ENCODE measurements at places on chromosomes 3 and 15. TPM values are rescaled to one million over a fixed set of nuclear protein-coding genes. Genes with fewer than 3 reads are reported as not detected.

DNA sequence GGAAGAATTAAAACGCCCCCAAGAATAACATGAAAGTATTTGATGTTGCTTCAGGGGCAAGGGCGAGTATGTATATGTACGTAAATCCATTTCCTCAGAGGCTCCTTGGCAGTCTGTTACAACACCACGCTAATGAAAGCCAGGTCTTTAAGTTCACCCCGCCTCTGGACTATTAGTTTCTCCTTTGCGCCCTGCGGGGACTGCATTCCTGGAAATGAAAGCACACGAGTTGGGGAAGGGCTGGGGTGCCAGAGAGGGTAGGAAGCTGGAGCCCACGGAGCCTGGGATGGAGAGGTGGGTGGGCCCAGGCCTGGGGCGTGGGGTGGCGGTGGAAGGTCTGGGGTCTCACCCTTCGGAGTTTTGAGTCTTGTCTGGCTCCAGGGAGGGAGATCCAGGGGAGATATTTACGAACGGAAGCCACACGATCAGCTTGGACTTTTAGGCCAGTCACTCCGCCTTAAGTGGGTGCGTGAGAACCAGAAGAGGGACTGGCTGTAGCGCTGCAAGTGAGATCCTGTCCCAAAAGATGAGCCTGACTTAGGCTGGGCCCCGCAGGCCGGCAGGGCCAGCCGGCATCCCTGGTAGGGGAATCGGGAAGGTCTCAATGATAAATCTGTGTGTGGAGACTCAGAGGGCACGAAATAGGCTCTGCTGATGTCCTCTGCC lies 1.6 kb upstream of the PLCL2 start:
- no peak for DNase-seq

- DNase-seq, result no peak
These were observed 8.7 kb downstream of the KLHDC8B start for GRCh38 chr3:49180116-49180515.

DNA sequence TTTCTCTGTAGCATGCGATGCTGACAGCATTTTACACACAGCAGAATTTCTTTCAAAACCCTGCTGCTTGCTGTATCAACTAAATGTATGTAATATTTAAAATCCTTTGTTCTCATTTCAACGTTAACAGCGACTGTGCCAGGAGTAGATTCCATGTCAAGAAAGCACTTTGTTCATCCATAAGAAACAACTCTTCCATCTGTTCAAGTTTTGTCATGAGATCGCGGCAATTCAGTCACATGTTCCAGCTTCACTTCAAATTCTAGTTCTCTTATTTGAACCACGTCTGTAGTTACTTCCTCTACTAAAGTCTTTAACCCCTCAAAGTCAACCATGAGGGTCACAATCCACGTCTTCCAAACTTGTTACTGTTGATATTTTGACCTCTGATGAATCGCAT lies 50.6 kb downstream of the SMARCC1 start:
- no peak for DNase-seq

- no peak for DNase-seq
These were observed 150.9 kb downstream of the LRRC28 start for GRCh38 chr15:99402014-99402729.

DNA sequence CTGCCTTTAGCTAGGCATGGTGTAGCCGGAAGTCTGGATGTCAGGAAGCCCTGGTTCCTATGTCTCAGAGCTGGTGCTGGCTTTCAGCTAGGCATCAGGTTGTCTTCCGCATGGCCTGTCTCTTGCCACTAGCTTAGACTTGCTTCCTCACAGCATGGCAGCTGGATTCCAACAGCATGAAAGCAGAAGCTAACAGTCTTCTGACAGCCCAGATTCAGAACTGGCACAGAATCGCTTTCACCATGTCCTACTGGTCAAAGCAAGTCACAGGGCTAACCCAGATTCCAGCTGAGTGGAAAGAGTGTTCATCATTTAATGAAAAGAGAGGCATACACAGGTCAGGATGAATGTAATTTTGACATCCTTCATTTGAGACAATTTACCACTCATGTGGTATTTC lies 1050.5 kb downstream of the ROBO2 start:
- no peak for DNase-seq

Gene REC114
- not detected for total RNA-seq

Gene ALG1L2
- 0.78 TPM for total RNA-seq

Gene LTK
- total RNA-seq, result 2.3 TPM

Gene INKA1
- total RNA-seq, result 0.63 TPM
